ENCODE measurements at places on chromosomes 13 and 19. TPM values are rescaled to one million over a fixed set of nuclear protein-coding genes. Genes with fewer than 3 reads are reported as not detected.

Gene ZNF556
- total RNA-seq = not detected

Gene GFY
- total RNA-seq = not detected

Gene PCDH17
- total RNA-seq = under 0.01 TPM

Gene GJA3
- total RNA-seq = under 0.01 TPM

Gene IFNL1
- not detected for total RNA-seq

Gene ZNF382
- 12.3 TPM for total RNA-seq

Gene SERPINE3
- total RNA-seq = not detected

Gene ZNF708
- 9.7 TPM for total RNA-seq

DNA sequence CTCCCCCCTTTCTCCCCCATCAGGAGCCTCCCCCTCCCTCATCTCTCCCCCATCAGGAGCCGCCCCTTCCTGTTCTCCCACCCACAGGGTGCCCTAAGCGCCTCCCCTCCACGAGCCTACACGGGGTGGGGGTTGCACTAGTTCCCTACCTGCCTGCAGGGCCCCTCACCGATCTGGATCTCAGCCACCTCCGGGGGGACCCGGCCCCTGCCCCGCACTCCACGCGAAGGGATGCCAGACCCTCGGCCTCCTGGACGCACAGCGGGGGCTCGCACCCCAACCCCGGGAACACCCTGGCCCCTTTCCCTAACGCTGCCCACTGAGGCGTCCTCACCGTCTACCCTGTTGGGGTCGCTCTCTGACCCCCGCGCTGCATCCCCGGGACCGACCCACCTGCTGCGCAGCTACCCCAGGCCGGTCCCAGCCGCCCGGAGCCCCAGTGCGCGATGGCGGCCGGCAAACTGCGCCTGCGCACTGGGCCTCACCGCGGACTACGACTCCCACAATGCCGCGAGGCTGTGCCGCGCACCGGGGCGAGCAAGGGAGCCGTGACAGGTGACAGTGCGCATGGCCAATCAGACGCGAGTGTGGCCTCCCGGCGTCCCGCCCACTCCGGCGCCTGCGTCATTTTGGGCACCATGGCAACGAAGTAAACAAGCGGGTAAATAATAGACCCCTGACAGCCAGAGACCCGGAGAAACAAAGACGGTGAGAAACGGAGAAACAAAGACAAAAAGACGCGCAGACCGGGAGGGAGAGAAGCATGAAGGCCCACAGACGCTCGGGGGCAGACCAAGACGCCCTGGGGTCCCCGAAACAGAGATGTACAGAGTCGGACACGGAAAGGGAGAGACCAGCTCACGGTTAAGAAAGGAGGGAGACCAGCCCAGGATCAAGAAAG, at the start of gene ZSCAN18:
Gene ZSCAN18, minus strand, starts transcription at position 451 of the 901 bp plus-strand sequence. CDS start 7,964 bp downstream, outside the sequence.
- H3K27ac ChIP-seq = peak within 1 kb of the TSS; percentile 99
- peak within 1 kb of the TSS; percentile 99 for H3K4me3 ChIP-seq
- H3K27me3 ChIP-seq = no peaks in the 10 kb centered on the region
- peak; percentile 100 for DNase-seq

DNA sequence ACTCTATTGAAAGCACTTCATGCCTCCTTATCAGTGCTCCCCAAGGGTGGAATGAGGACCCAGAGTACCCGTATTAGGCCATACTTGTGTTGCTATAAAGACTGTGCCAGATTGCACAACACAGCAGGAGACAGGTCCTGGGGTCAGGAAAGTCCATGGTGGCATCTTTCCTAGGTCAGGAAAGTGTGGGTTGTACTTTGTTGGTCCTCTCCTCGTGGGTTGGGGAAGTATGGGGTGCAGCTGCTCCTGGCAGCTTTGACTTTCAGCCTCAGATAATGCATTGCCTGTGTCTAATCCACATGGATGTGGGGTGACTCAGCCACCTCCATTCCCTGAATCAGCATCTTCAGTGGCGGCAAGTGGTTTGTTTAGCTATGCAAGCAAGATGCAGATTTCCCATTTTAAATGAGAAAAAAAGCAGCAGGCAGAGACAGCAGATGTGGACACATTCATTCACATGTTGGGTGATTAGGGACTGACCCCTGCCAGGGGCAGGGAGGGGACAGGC, 8.4 kb upstream of the CYP2B6 start:
- H3K27ac ChIP-seq = no peak overlapping the region
- no peak overlapping the region for H3K4me3 ChIP-seq
- H3K4me1 ChIP-seq = peaks cover 8% of the 10 kb centered on the region

GRCh38 chr19:50478901-50479715, 2.5 kb upstream of the GARIN5A start:
- peaks cover 10% of the 10 kb centered on the region for H3K36me3 ChIP-seq
- H3K4me3 ChIP-seq = no peak overlapping the region
- H3K27ac ChIP-seq = no peak overlapping the region
- H3K4me1 ChIP-seq = peaks cover 7% of the 10 kb centered on the region
- DNase-seq = peak; percentile 97
- no peaks in the 10 kb centered on the region for H3K27me3 ChIP-seq

GRCh38 chr13:58081301-58081820, 449.8 kb downstream of the PCDH17 start:
- H3K27ac ChIP-seq = no peak overlapping the region
- H3K36me3 ChIP-seq = no peaks in the 10 kb centered on the region
- no peak for DNase-seq
- no peaks in the 10 kb centered on the region for H3K4me1 ChIP-seq
- H3K4me3 ChIP-seq = no peak overlapping the region

DNA sequence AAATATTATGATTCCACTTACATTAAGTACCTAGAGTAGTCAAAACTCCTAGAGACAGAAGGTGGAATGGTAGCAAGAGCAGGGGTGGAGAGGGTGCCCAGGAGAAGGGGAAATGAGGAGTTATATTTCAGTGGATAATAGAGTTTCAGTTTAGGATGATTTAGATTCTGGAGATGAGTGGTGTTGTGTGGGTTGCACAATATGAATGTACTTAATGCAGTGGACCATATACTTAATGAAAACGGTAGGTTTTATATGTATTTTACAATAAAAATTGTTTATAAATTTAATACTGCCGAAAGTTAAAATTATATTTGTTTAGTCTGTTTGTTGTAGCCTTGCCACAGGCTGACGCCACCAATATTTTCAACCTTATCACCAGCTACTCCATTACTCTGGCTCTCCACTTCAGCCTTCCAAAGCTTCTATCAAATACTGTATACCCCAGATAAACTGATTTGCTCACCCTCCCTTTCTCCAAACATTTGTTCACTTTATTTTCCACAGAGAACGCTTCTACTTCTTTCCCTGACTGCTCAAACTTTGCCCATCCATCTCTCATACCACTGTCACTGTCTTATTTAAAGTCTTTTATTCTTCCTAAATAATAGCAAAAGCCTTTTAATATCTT, 1.4 kb upstream of the RBM26 start:
- H3K27me3 ChIP-seq = no peaks in the 10 kb centered on the region
- peaks cover 36% of the 10 kb centered on the region for H3K4me1 ChIP-seq
- no peak for DNase-seq
- H3K27ac ChIP-seq = no peak overlapping the region
- no peaks in the 10 kb centered on the region for H3K36me3 ChIP-seq
- peak overlapping the region; percentile 80 for H3K4me3 ChIP-seq

GRCh38 chr19:48982280-48982679, 10.8 kb downstream of the GYS1 start:
- peaks cover 32% of the 10 kb centered on the region for H3K36me3 ChIP-seq
- H3K4me1 ChIP-seq = peaks cover 2% of the 10 kb centered on the region
- H3K27me3 ChIP-seq = no peaks in the 10 kb centered on the region
- no peak overlapping the region for H3K27ac ChIP-seq
- no peak overlapping the region for H3K4me3 ChIP-seq
- DNase-seq = peak; percentile 49

GRCh38 chr13:34044041-34044440, 226.1 kb downstream of the RFC3 start:
- H3K4me1 ChIP-seq = peaks cover 8% of the 10 kb centered on the region
- no peak overlapping the region for H3K4me3 ChIP-seq
- H3K27ac ChIP-seq = no peak overlapping the region
- no peaks in the 10 kb centered on the region for H3K36me3 ChIP-seq
- no peaks in the 10 kb centered on the region for H3K27me3 ChIP-seq
- DNase-seq = no peak

GRCh38 chr13:40969169-40969901, 49.8 kb downstream of the ELF1 start:
- no peak for DNase-seq
- H3K4me3 ChIP-seq = no peak overlapping the region
- no peaks in the 10 kb centered on the region for H3K36me3 ChIP-seq
- H3K27me3 ChIP-seq = no peaks in the 10 kb centered on the region
- no peak overlapping the region for H3K27ac ChIP-seq

GRCh38 chr19:38644719-38645118, 2.7 kb upstream of the ACTN4 start:
- no peak overlapping the region for H3K27ac ChIP-seq
- no peaks in the 10 kb centered on the region for H3K36me3 ChIP-seq
- peaks cover under 1% of the 10 kb centered on the region for H3K4me1 ChIP-seq
- peak; percentile 66 for DNase-seq
- no peak overlapping the region for H3K4me3 ChIP-seq

DNA sequence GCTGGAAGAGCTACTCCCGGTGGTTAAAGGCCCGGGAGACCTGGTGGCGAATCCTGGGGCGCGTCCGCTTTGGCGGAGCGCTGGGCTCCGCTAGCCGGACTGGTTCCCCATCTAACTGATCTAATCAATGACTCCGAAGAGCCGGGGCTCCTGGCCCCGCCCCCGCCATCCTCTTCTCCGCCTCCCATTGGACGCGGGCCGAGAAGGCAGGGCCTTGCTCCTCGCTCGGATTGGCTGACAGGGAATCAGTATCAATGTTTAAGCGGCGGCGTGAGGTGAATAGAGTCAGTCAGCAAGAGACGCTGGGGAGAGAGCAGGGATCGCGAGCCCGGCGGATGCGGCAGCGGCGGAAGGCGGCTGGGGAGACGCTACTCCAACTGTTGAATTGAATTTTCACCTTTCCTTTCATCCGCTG, 1.7 kb upstream of the PCDH17 start:
- H3K36me3 ChIP-seq = no peaks in the 10 kb centered on the region
- peaks cover 56% of the 10 kb centered on the region for H3K27me3 ChIP-seq

DNA sequence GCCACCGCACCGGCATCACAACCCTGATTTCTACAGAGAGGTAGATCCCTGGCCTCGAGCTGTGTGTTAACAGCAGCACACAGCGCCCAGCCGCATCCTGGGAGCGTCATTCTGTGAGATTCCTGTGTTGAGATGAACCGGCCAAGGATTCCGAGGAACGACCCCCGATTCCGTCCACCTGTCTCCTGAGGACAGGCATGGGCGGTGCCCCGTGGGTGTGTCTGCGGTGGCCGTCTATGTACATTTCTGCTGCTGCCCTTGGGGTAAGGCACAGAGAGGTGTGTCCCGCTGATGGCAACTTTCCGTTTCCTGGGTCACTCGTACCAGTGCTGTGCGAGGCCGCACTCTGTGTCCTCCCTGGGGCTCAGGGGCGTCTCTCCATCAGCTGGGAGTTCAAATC, 16.1 kb upstream of the F2RL3 start:
- H3K27ac ChIP-seq = no peak overlapping the region
- peak; percentile 45 for DNase-seq
- no peaks in the 10 kb centered on the region for H3K27me3 ChIP-seq

- H3K27me3 ChIP-seq = no peaks in the 10 kb centered on the region
- no peaks in the 10 kb centered on the region for H3K4me1 ChIP-seq
- no peak for DNase-seq
- H3K36me3 ChIP-seq = no peaks in the 10 kb centered on the region
- H3K4me3 ChIP-seq = no peak overlapping the region
- no peak overlapping the region for H3K27ac ChIP-seq
Measured at GRCh38 chr19:6890938-6891337, 3.6 kb downstream of the ADGRE1 start.

- peaks cover 64% of the 10 kb centered on the region for H3K36me3 ChIP-seq
- no peaks in the 10 kb centered on the region for H3K27me3 ChIP-seq
- no peak overlapping the region for H3K27ac ChIP-seq
- H3K4me1 ChIP-seq = no peaks in the 10 kb centered on the region
- DNase-seq = no peak
Measured at GRCh38 chr19:9295411-9295849, 14.2 kb downstream of the ZNF699 start.

- peaks cover 8% of the 10 kb centered on the region for H3K4me1 ChIP-seq
- H3K27me3 ChIP-seq = peaks cover 7% of the 10 kb centered on the region
- peak; percentile 14 for DNase-seq
- peak overlapping the region; percentile 96 for H3K27ac ChIP-seq
- peaks cover 20% of the 10 kb centered on the region for H3K36me3 ChIP-seq
- peak overlapping the region; percentile 96 for H3K4me3 ChIP-seq
Measured at GRCh38 chr13:25302121-25302520, 696 bp downstream of the NUP58 start.

DNA sequence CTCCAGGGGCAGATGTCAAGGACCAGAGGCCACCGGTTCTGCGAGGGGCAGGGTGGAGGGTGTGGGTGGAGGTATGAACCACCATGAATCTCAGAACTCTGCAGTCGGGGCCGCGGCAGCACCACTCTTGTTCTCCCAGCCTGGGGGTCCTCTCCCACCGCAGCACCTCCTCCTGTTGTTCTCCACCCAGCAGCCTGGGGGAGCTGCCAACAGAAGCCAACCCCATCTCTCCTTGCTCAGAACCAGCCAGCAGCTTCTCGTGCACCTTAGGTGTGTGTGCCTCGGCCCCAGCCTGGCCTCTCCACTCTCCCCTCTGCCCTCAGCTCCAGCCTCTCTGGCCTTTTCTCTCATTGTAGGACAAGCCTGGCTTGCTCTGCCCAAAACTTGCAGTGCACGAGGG, 31.9 kb upstream of the CCNE1 start:
- no peak overlapping the region for H3K27ac ChIP-seq
- no peaks in the 10 kb centered on the region for H3K4me1 ChIP-seq
- H3K4me3 ChIP-seq = no peak overlapping the region
- H3K27me3 ChIP-seq = peaks cover 5% of the 10 kb centered on the region
- H3K36me3 ChIP-seq = no peaks in the 10 kb centered on the region

- no peak for DNase-seq
- no peaks in the 10 kb centered on the region for H3K27me3 ChIP-seq
- H3K36me3 ChIP-seq = no peaks in the 10 kb centered on the region
- no peak overlapping the region for H3K4me3 ChIP-seq
- no peak overlapping the region for H3K27ac ChIP-seq
Measured at GRCh38 chr13:65468628-65469027, 1761.5 kb downstream of the PCDH9 start.

- DNase-seq = no peak
- H3K27me3 ChIP-seq = no peaks in the 10 kb centered on the region
- H3K36me3 ChIP-seq = no peaks in the 10 kb centered on the region
- no peak overlapping the region for H3K4me3 ChIP-seq
Measured at GRCh38 chr13:30037306-30037705, 186.9 kb upstream of the UBL3 start.
